Bronchial smooth muscle cell (primary cell): ENCODE measurements at places on chromosomes 4 and X. TPM values are rescaled to one million over a fixed set of nuclear protein-coding genes. Genes with fewer than 3 reads are reported as not detected.

Gene USP51
- total RNA-seq = 1.9 and 3.6 TPM in 2 replicates

Gene MAP7D3
- total RNA-seq = 10.0 and 11.3 TPM in 2 replicates

Gene AWAT2
- not detected in 2 replicates for total RNA-seq

Gene GLRA2
- total RNA-seq = not detected in 2 replicates

Gene RGN
- total RNA-seq = 0.26 and 2.4 TPM in 2 replicates

Gene SLBP
- total RNA-seq = 29.6 and 43.3 TPM in 2 replicates
